ENCODE measurements at places on chromosomes 16 and 17.

GRCh38 chr17:19260958-19261357 lies 23.8 kb downstream of the EPN2 start:
- peak; percentile 33 for DNase-seq

DNA sequence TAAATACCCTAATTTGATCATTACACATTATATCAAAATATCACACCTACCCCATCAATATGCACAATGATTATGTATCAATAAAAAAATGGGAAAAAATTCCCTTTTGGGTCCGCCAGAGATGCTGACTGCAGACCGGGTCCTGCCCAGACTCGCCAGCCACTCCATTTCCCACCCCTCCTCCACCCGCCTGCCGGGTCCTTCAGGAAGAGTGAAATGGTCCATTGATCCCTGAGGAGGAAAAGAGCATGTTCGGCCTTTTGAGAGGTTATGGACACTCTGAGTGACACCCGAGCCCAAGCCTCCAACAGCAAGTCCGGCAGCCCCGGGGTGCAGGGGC lies 123.9 kb upstream of the ZFHX3 start:
- DNase-seq = no peak

DNA sequence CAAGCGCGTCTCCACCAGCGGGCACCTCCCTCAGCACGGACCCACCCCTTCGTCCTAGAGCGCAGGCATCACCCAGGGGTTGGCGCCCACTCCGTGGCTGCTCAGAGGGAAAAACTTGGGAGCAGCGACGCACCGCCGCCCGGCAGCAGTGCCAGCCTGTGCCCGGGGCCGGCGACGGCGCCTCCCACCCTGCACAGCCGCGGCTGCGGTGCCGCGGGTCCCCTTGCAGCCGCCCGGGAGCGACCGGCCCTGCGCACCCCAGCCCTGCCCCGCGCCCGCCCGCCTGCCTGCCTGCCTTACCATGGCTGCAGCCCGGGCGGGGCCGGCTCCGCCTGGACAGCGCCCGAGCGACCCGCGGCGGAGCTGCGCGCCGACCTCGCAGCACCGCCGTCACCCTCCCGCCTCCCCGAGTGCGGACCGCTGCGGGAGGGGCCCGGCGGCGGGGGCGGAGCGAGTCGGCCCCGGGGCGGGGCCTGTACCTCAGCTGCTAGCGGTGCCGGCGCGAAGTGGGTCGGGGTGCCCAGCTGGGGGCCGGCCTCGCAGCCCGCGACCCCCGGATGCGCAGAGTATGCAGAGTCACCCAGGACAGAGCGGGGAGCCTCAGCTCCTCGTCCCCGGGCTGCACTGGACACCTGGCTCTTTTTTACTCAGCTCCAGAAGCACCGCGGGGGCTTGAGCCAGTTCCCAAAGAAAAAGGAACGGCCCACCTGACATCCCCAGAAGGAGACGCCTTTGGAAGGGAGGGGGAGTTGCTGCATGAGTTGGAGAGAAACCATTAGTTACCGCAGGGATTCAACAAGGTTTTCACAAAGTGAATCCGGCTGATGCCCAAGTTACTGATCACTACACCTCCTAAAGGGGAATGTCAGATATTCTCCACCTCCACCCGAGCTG lies 17.5 kb upstream of the MTMR4 start:
- peak; percentile 56 for DNase-seq

DNA sequence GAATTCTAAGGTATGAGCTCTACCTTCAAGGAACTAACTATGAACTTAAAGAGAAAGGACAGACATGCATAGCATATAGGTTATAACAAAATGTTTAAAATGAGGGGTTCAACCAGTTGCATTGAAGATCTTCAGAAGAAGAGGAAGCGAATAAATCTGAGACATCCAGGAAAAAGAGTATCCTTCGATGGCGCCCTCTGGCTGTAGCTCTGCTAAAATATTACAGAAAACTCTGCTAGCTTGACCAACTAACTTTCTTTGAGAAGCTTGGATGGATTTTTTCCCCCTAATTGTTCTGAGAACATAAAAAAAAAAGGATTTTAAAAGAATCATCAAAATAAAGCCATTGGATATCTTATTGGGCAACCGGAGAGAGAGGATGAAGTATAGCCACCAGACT lies 659.9 kb upstream of the SOX9 start:
- DNase-seq = peak; percentile 11

DNA sequence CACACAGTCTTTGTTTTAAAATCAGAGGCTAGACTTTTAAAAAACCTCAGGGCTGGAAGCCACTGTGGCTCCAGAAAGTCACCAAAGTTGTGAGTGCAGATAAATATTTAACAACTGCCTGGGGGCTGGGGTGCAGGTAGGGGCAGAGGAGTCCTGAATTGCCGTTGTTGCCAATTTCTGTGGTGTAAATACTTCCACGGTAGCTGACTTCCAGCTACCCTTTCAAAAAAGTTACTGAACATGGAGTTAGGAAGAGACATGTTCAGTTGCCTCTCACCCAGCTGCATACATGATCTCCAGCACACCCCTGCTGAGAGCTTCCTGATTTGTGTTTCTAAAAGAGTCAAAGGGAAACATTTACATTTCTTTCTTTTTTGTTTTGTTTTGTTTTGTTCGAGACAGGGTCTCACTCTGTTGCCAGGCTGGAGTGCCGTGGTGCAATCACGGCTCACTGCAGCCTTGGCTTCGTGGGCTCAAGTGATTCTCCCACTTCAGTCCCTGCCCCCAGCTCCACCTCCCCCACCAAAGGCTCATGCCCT lies 58.7 kb downstream of the PLXDC1 start:
- peak; percentile 54 for DNase-seq

DNA sequence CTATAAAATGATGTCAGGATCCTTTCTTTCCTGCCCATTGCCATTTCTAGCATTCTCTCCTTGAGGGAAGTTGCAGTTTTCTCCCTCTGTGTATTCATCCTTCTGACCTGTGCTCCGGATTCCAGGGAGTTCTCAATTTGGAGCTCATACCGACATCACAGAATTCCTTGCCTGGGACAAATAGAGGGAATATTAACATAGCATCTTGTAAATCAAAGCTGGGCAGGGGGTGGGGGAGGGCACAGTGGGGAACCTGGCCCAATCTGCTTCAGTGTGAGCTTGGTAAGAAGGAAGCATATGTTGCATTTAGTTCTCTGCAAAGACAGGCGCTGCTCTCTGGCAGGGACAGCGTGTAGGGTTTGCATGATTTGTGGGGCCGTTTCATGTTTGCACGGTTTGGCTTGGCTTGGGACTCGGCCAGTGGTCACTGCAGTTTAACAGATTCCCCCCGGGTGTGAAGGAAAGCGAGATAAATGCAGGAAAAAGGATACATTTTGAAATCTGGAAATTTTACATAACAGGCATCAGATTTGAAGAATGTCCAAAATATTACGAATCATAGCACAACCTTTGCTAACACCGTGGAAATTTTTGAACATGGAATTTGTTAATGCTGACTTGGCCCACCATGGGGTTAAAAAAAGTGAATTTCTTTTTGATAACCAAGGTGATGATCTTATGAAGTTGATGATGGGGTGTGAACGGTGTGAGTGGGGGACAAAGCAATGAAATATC lies 178.0 kb downstream of the WWOX start:
- no peak for DNase-seq

GRCh38 chr16:81237282-81237681 lies 1.2 kb upstream of the BCO1 start:
- DNase-seq = no peak
